Fibroblast of skin of right biceps (primary cell): ENCODE measurements at places on chromosomes 2 and 18.

GRCh38 chr18:5948237-5948636, 52.9 kb upstream of the TMEM200C start:
- DNase-seq: no peak

DNA sequence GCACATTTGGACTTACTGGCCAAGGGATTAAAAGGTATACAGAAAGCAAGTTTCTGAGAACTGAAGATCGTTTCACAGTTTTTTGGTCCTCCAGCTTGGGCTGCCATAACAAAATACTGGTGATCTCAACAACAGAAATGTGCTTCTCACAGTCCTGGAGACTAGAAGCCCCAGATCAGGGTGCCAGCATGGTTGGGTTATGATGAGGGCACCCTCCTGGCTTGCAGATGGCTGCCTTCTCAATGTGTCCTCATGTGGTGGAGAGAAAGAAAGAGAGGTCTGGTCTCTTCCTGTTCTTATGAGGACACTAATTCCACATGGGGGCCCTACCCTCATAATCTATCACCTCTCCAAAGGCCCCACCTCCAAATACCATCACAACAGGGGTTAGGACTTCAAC, 20.1 kb upstream of the CXCR1 start:
- no peak for DNase-seq

DNA sequence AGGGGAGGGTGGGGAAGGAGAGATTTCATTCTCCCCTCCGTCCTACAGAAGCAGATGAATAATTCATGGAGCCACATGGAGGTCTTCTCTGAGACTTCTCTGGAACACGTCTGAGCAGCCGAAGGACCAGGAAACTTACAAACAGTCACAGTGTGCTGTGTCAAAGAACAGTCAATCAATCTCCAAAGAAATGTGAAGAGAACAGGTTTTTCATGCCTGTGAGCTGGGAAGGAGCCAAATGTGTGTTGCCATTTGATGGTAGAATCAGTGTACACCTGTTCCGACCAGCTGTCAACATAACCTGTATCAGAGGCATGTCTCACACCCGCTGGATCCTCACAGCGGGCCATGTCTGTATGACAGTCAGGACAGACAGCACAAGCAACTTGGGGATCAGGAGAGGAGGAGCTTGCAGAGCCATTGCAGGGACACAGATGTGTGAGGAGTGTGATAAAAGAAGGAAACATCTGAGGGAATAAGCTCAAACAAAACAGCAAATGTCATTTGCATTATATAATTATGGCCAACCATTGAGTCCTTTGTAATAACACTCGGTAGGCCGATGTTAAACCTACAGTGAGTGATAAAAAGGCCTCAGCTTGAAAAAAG, 298.5 kb downstream of the EN1 start:
- no peak for DNase-seq

DNA sequence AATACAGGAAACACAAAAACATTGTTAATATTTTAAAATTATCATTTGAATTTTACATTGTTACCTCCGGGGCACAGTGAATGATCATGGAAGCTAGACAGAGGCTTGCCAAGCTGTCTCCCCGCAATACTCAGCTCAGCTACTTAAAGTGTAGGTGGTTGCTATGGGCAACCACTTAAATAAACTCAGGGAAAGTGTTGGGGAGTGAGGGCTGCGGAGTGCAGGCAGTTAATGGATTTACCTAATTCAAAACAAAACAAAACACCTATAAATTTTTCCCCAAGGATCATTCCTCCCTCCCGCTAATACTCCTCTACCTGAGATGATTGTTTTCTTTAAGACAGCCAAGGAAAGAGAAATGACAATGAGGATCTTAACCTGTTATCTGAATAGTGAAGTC, 349.5 kb downstream of the TGIF1 start:
- DNase-seq: no peak

DNA sequence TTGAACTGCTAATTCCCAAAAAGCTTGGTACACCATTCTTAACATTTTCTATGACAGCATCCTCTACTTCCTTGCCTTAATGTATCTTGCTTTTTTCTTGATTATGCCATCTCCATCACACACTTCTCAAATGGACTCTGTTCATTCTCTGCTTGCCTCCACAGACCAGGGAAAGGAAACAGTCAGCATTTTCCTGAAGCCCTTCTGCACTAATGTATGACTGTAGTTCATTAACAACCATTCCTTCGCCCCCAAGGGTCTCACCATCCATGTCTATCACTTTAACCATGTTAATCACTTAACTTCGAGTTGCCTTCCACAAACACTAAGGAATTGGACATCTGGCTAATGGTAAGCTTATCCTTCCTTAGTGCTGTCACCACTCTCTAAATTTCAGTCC, 54.8 kb downstream of the COBLL1 start:
- DNase-seq: no peak

- peak; percentile 71 for DNase-seq
These were observed 16.6 kb downstream of the EN1 start for GRCh38 chr2:118830881-118831280.

- DNase-seq: no peak
These were observed 146.5 kb downstream of the ASB1 start for GRCh38 chr2:238573065-238573778.

GRCh38 chr2:74528600-74529356, 728 bp downstream of the AUP1 start:
- no peak for DNase-seq

- no peak for DNase-seq
These were observed 111.8 kb downstream of the PRKCE start for GRCh38 chr2:45763255-45763654.

- no peak for DNase-seq
These were observed 8.7 kb upstream of the METAP1D start for GRCh38 chr2:171991027-171991426.
